ENCODE measurements at places on chromosomes 7 and 10.

DNA sequence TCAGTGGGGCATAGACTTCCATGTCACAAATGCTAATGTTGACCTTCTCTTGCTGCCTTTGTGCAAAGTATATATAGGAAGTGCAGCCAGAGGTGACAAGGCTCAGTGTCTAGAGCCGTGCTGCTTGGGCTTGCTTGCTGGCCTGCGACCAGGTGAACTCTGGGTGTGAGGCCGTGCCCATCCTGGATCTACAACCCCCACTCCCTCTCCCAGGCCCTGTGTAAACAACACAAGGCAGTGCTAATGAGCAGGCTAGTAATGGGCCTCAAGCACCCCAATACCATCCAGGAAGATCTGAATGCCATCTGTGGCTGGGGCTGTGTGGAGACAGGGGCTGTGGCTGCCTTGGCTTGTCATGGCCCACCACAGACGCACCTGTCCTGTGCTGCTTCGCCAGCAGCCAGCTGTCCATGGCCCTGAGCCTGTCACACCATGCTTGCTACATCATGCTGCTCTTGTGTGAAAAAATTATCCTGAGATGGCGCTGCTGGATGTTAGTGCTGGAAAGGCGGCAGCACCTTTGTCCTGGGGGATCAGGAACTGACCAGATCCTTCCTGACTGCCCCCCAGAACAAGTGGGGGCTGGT, 107.6 kb upstream of the ZNF92 start:
- peak; percentile 5 for DNase-seq

DNA sequence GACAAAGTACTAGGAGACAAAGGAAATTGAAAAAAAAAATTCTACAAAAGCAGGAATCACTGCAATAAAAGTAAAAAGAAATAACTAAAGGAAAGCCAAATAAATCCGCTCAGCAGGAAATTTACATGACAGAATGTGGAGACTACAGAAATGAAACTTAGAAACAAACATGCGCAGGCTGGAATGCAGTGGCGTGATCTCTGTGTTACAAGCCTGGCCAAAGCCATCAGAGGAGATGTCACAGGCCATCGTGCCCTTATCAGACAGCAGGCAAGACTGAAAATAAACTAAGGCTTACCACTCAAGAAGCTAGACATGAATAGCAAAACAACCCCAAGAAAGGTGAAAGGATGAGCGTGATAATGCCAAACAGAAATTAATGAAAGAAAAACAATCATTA, 6.3 kb upstream of the CAMK2B start:
- no peak for DNase-seq

GRCh38 chr7:142280263-142280662, 22.4 kb upstream of the PRSS58 start:
- no peak for DNase-seq

DNA sequence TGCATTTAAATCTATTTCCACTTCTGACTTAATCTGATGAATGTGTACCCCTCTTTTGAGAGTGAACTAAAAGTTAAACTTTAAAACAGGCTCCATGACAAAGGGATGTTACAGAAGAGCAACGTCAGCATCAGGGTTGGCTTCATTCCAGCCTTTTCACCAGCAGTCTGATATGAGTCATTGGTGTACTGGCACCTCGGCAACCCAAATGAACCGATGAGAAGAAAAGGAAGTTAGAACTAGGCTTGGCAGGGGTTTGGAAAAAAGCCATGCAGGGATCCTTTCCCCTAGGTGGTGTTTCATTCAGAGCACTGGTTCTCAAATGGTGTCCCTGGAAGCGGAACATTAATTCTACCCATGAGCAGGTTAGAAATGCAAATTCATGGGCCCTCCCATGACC, 53.6 kb downstream of the SEC61G start:
- no peak for DNase-seq

DNA sequence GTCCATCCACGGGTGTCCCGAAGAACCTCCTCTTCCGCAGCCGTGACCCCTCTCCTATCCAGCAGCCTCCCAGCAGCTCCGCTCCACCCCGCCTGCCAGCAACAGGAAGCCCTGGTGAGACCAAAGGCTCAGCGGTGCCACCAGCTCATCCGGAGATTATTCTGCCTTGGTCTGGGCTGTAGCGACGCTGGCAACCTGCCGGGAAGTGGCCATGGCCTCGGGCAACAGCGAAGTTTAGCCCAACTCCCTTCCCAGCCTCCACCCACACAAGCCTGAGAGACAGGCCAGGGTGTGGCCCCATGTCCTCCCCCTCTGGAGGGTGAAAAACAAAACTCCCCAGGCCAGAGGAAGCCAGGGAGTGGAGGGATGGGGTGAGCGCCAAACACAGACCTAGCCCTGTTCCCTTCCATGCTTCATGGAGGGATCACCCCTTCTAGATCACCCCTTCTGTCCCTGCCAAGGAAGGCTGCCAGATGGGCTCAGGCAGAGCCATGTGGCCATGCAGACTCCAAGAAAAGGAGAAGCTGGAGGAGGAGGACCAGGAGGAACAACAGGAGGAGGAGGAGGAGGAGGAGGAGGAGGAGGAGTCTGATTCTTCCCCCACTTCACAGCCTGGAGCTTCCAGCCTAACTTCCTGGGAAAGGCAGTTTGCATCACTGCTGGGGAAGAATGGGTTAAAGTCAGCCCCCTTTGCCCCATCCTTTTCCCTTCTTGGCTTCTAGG, 918 bp downstream of the CALHM2 start:
- DNase-seq, result no peak

DNA sequence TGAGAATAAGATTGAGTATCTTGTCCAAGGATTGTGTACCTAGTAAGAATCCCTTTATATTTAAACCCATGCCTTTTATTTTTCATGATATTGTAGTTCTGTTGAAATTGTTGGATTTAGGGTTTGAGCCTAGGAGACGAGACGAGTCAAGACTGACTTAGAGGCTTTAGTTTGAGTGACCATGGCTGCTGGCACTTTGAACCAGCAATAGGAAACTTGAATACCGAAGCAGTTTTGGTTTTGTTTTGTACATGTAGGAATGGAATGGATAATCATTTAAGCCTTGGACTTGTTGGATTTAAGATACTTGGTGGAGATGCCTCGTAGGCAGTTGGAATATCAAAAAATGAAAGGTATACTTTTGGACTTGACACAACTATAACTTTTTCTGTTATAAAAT, 229.0 kb downstream of the BICC1 start:
- no peak for DNase-seq

GRCh38 chr10:12949248-12949647, 52.3 kb downstream of the CCDC3 start:
- DNase-seq, result no peak

DNA sequence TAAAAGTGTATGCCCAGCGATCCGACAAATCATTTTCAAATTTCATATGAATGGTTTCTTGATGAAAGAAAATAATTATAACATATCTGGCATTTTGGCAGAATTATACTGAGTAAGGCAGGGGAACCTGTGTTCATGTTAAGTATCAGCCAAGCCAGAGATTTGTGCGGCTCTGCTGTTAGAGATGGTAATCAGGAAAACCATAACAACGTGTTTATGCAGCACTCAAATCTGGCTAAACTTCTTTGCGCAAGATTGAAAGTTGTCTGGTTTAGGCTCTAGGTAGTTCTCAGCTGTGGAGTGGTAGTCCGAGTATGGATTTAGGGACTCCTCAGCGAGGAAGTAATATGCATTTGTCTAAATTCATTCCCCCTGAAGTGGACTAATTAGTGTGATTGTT, 8.9 kb upstream of the CTBP2 start:
- DNase-seq, result no peak

GRCh38 chr10:88106366-88106765, 242.9 kb downstream of the PTEN start:
- no peak for DNase-seq

- DNase-seq, result peak; percentile 71
These were observed 5.2 kb downstream of the SPOCK2 start for GRCh38 chr10:72082856-72083789.

DNA sequence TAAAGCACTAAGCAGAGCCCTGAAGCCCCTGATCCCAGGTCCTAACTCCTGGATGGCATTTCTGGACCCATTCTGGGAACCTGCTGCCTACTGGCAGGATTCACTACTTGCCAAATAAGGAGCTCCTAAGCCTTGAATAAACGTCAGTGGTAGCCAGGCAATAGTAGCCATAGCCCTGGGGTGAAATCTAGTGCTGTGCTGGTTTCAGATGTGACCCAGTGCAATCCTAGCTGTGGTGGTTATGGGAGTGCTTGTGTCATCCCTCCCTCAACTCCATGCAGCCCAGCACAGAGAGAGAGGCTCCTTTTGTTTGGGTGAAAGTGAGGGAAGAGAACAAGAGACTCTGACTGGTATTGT, 43.7 kb downstream of the PCLO start:
- no peak for DNase-seq

DNA sequence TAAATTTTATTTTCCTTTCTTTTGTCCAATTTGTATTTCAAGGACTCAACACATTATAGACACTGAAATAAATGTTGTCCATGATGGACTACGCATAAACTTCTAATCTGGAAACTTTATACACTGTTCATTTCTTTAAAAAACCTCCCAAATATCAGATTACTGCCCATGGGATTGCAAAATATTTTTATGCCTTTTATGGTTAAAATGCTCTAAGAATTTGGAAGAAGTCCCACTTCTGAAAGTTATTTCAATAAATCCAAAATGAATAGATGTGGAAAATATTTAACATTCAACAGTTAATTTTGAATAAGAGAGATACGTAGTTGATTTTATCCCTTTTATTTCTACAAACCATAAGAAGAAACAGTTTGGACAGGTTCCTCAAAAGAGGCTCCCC, 46.1 kb downstream of the CABCOCO1 start:
- no peak for DNase-seq

DNA sequence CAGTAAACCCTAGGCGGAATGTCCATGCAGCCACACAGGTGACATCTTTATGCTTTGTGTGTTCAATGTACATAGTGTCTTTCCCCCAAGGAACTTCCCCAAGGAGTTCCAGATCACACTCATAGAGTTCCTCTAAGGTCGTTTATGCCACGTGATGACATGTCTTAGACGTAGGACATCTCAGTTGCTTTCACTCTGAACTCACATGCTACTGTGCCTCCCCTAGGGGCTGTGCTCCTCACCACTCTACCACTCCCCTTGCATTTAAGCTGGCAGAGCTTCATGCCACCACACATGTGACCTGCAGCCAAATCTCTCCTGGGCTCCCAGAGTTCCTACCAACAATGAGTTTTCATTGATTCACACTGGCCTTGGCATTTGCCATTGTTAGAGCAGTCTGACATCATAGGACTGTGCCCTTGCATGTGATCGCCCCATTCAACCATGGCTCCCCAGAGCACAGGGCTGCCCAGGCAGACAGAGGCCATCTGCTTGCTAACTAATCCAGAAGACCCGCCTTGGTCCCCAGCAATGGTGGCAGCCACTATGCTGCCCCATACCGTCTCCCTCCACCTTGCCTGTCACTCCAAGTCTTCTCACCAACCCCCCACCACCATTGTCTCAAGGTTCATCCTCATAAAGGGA, 95.3 kb upstream of the MACROH2A2 start:
- DNase-seq, result no peak

GRCh38 chr7:20089431-20089830, 127.8 kb downstream of the MACC1 start:
- no peak for DNase-seq

- DNase-seq, result no peak
These were observed 13.6 kb downstream of the ZYX start for GRCh38 chr7:143394777-143395176.

DNA sequence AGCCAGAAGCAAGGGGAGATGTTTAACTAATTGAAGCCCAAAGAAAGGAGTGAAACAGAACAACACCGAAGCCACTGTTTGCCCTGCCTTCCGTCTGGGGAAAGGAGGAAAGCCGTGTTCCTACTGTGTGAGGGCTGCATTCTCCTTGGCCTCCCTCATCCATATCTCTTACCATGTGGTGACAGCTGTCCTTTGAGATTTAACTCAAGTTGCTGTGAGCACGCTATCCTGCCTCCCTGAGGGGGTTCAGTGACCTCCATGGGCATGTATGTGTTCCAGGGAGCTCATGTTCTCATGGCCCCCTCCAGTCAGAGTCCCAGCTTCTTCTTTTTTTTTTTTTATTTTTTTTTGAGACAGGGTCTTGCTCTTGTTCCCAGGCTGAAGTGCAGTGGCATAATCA, 26.2 kb upstream of the CRHR2 start:
- DNase-seq, result no peak

DNA sequence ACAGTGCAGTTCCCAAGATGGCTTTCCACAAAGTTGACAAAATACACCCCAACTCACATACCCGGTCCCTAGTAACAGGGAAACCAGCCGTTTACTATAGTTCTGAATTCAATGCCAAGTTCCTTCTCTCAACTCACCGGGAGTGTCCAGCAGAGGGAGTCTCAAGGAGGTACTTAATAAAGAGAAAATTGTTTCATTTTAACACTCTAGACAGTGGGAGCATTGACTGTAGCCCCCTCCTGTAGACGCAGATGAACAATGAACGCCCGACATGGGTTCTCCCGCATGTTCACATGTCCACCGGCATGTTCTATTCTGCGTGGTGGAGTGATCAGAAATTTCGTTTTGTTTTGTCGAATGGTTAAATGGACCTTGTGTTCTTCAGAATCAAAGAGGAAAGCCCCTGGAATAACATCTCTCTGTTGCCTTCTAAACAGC, 1.9 kb downstream of the HIPK2 start:
- DNase-seq, result peak; percentile 81

DNA sequence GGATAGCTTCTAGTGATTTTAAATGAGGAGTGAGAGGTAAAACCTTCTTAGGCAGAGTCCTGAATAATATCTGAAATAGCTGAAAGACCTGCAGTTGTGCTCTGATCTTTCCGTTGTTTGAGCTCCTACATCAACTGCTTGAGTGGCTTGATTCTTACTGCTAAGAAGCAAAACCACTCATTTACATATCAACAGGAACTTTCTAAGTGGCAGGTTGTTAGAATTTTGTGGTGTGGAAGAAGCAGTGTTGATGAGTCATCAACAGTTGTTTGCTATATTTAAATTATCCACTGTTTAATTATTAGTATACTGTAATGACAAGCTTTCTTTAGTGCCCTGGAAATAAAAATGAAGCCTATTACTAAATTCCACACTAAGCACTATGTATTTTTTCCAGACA, 689.5 kb downstream of the DNAJB9 start:
- DNase-seq, result no peak

- no peak for DNase-seq
These were observed 5.7 kb upstream of the WDR86 start for GRCh38 chr7:151415375-151416105.

DNA sequence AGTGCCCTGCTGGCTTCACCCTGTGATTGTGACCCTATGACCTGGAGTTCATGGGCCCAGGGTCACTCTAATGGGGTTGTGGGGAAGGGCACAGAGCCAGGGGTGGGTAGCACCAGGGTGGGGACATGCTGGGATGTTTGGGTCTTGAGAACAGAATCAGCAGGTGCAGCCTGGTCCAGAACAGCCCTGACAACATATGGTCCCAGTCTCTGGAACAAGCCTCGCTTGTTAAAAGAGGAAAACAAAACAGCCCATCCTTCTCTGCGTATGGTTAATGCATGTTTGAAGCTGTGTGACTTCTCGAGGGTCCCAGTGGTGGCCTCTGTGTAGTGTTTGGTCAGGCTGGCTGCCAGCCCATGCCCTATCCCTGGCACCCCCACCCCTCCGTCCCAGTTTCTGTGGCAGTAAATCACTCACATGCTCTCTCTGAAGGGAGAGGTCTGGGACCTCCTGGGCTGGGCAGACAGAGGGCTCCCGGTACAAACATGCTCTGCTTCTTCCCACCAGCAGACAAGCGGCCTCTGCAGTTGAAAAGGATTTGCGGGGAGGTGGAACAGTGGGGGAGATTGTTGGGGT, 79.4 kb downstream of the FAM241B start:
- no peak for DNase-seq

All from kidney (tissue), 22 donors.